ENCODE measurements at places on chromosomes 5 and 9.

GRCh38 chr5:156396830-156397081, 69.8 kb downstream of the SGCD start:
- DNase-seq, result no peak

GRCh38 chr5:37838152-37838932, 1.5 kb downstream of the GDNF start:
- DNase-seq, result peak; percentile 35

- DNase-seq, result no peak
Observed at GRCh38 chr5:141003791-141004611, 37.7 kb downstream of the PCDHAC2 start.

- DNase-seq, result no peak
Observed at GRCh38 chr9:121484651-121485446, 14.8 kb downstream of the GGTA1 start.

- no peak for DNase-seq
Observed at GRCh38 chr9:93127395-93127911, 6.6 kb downstream of the NINJ1 start.

DNA sequence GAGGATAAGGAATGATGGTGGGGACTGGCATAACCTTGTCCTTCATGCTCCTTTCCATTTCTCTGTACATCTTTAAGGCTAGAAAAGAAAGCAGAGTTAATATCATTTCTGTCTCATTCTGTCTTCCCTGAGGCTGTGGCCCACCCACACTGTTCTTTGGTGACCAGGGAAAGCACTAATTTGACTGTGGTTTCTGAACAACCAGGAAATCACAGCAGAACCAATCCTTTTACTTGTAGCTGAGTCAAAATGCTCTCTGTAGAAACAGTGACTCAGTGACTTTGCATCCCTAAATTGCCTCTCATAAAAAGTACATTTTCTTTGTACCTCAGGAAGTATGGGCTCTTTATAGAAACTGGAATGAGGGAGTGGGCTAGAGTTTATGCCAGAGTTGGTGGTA, 28.1 kb downstream of the IL33 start:
- DNase-seq, result no peak

GRCh38 chr9:91536211-91536691, 112.6 kb upstream of the NFIL3 start:
- no peak for DNase-seq

- no peak for DNase-seq
Observed at GRCh38 chr9:135248111-135248510, 160.6 kb downstream of the OLFM1 start.

DNA sequence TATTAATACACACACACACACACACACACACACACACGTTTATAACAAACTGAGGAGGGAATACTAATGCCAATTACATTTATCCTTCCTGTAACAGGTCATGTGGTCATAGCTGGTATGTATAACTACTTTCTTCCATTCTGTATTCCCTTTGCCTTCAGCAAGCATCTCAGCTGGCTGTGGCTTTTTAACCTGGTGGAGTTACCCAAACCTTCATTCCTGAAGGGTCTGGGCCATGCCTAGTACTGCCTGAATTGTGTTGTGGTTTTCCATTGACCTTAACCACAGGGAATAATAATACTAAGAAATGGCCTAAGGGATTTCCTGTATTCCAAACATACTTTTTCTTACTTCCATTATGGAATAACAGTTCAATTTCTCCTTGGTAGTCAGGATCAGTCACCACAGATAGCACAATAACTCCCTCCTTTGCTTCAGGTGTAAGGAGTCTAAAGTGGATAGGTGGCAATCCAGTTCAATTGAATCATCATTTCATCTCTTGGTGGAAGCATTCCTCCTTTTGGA, 222.2 kb upstream of the MEF2C start:
- DNase-seq, result peak; percentile 22

- DNase-seq, result no peak
Observed at GRCh38 chr5:159442206-159442850, 112.0 kb upstream of the IL12B start.

GRCh38 chr5:144202072-144202471, 31.4 kb downstream of the KCTD16 start:
- no peak for DNase-seq

GRCh38 chr5:180170106-180170809, 38.8 kb downstream of the RASGEF1C start:
- no peak for DNase-seq

DNA sequence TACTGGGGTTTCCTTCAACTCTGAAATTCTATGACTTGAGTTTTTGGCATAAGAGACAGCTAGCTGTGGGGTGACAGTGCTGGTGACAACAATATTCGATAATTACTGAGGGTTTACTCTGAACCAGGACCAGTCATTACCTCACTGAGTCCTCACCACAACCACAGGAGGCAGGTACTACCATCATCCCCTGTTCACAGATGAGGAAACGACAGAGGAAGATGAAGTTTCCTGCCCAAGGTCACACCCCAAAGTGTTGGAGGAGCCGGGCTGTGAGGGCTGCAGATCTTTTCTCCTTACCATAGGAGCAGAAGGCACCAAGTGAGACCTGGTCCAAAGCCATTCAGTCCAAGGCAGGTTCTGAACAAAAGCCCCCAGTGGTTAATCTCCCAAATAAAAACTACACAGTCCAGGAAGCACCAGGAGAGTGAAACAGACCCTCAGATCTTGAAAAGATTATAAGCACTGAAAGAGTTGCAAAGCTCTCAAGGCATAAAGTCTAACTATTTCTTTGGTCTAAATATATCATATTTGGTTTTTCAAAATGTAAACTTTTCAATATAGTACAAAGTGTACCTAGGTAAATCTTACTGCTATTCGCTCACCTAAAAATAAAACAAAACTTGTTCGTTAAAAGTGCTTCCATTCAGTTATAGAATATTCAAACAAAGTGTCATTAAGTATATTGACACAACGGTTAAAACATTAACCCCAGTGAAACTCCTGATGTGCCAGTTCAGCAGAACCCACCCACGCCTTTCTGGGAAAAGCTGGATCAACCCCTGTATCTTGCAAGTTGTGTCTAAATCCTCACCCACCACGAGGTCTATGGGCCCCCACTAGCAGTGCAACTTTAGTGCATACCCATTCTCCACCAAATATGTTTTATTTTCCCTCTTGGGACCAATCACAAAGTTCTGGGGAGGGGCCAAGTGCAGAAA, 82.6 kb upstream of the EQTN start:
- no peak for DNase-seq

GRCh38 chr5:35302544-35302943, 72.3 kb upstream of the PRLR start:
- DNase-seq, result no peak

DNA sequence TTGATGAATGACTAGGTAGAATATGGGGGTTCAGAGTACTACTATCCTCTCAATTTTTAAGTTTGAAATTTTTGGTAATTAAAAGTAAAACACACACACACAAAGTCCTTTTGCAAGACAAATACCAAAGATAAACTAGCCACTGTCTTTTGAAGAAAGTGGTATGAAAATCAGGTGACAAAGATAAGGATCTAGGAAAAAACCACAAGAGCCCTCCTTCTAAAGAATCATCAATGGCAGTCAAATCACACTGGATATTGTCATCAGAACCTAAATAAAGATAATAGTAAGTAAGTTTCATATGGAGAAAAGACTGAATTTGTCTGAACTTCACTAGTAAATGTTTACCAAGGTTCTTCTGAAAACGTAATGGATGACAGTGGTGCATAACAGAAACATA, 30.5 kb upstream of the HK3 start:
- DNase-seq, result peak; percentile 7

DNA sequence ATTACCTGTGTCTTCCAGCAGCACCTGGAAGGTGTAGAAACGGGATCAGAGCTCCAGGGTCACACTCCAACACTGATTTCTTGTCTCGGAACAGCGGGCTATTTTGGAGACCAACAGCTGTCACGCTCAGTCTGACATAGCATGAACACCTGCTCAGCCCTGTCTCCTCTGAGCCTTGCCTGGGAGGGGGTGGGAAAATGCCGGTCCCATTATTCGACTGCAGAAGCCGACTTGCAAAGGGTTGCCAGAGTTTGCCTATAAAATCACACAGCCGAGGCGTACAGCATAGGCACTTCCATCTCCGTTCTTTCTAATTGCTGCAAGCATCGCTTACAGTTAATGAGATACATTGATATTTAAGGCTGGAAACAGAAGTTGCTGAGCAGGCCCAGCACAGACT, 300.8 kb upstream of the MSX2 start:
- no peak for DNase-seq

GRCh38 chr5:1831677-1832313, 30.6 kb downstream of the NDUFS6 start:
- DNase-seq, result no peak

DNA sequence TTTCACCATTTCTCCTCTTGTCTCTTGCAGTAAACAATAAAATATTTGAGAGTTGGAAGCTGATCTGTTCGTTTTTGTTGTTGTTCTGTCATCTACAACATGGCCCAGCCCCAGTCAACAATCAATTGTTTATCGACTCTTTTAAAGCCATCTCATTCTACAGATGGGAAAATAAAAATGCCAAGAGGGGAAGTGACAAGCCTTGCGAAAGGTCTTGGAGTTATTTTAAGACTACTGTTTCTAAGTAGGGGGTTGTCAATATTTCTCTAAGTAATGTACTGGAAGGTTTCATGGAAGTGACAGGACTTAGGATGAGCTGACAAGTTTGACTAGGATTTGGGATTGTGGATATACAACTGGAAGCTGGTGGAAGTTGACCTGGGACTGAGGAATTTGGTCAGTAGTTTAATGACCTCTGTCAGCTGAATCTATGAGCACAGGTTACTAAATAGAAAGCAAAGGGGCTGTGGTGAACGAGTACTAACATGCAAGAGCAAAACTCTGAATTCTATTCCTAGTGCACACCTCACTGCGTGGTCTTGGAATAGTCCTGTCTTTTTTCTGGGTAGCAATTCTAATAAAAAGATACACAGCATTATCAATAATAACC, 57.5 kb upstream of the ADRB2 start:
- no peak for DNase-seq

DNA sequence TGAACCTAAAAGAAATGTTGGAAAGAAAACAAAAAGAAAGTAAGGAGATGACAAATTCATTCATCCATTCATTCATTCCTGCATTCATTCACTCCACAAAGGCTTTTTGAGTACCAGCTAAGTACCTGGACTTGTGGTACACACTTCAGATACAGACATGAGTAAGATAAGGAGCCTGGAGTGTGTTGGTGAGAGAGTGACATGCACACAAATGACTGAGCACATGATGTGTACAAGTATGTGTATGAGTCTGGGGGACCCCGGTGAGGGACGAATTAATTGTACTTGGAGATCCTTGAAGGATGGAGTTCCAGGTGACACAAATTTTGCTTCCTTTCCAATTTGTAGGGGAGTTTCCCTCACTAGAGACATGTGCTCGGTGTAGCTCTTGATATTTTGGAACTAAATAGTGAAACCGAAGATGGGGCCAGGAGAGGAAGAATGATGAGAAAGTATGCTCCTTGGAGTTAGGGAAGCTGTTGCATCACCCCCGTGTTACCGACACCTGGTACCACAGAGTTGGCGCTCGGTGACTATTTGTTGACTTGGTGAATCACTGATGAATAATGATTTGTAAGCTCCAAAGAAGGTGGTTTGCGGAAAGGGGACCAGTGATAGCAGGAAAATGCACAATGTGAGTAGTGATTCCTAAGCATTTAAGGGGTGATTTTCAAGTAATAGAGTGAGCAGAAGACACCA, 509.8 kb downstream of the CCDC171 start:
- DNase-seq, result no peak
